Activated naive CD4-positive, alpha-beta T cell treated with anti-CD3 and anti-CD28 coated beads for 36 hours (primary cell): ENCODE measurements at places on chromosomes 4 and X. TPM values are rescaled to one million over a fixed set of nuclear protein-coding genes. Genes with fewer than 3 reads are reported as not detected.

- no peak overlapping the region for H3K27ac ChIP-seq
- no peak overlapping the region for H3K4me3 ChIP-seq
- H3K36me3 ChIP-seq = no peaks in the 10 kb centered on the region
Measured at GRCh38 chrX:116009346-116009745, 161.2 kb upstream of the AGTR2 start.

- no peaks in the 10 kb centered on the region for H3K4me1 ChIP-seq
- no peak overlapping the region for H3K4me3 ChIP-seq
Measured at GRCh38 chr4:181760560-181760959, 482.6 kb upstream of the TENM3 start.

Gene FAM9B
- total RNA-seq = not detected

- H3K4me1 ChIP-seq = peaks cover 3% of the 10 kb centered on the region
- H3K4me3 ChIP-seq = no peak overlapping the region
- peaks cover 8% of the 10 kb centered on the region for H3K36me3 ChIP-seq
- no peak for DNase-seq
- H3K27me3 ChIP-seq = no peaks in the 10 kb centered on the region
Measured at GRCh38 chr4:40099010-40099409, 42.4 kb downstream of the N4BP2 start.

Gene RRH
- total RNA-seq = not detected

Gene NHSL2
- 0.10 TPM for total RNA-seq

Gene NLGN3
- total RNA-seq = 0.60 TPM

DNA sequence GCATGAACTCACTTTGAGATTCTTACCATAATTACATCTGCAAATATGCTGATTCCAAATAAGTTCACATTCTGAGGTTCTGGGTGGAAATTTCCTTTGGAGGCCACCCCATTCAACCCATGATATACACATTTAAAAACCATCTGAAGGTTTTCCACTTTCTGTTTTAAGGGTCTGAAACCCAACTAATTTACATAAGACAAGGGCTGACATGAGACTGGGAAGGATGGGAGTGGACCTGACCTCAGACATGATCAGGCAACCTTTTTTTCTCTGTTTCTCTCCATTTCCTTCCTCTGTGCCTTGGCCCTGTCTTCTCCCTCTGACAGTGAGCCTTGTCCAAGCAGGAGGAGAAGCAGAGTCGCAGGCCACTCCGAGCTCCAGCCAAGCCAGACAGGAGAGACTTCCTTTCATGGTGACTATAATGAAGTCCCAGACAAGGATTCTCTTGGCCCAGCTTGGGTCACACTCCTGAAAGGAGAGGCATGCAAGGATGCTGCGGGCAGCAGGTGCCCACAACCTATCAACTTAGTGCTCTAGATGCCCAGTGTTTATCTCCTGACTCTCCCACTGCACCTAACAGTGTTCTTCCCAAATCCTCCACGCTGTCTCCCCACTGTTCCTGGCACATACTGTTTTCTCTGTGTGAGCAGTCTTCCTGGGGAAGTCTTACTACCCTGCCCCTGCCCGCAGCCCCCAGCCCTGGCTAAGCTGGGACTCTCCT lies 39.9 kb downstream of the MSX1 start:
- no peak overlapping the region for H3K27ac ChIP-seq
- peaks cover 18% of the 10 kb centered on the region for H3K27me3 ChIP-seq
- DNase-seq = no peak
- H3K4me3 ChIP-seq = no peak overlapping the region
- no peaks in the 10 kb centered on the region for H3K36me3 ChIP-seq

GRCh38 chrX:154991039-154991438 lies 31.5 kb downstream of the F8 start:
- H3K27me3 ChIP-seq = no peaks in the 10 kb centered on the region
- peaks cover 20% of the 10 kb centered on the region for H3K4me1 ChIP-seq
- no peak overlapping the region for H3K4me3 ChIP-seq

DNA sequence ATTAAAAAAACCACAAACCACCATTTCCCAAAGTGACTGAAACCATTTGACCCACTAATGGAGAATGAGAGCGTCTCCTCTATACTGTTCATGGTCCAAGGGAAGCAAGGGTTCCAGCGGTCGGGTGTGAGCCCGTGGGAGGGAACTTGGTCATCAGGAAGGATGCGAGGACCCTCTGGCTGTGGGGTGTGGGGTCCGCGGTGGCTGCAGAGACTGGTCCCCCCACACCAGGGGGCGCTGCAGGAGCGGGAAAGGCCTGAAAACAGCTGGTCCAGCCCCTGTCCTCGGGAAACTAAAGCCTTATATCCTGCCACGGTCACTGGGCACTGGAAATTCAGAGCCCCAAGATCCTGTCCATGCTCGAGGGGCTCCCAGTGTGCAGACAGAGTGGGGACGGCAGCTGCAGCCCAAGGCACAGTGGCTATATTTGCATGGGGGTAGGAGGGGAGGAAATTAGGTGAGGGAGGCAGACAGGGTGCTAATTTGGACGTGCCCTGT lies 4.3 kb downstream of the BLOC1S4 start:
- H3K36me3 ChIP-seq = peaks cover 2% of the 10 kb centered on the region
- no peak overlapping the region for H3K4me3 ChIP-seq
- H3K4me1 ChIP-seq = peaks cover 20% of the 10 kb centered on the region

Gene CACNA1F
- 0.62 TPM for total RNA-seq

Gene IL21
- 53.1 TPM for total RNA-seq

DNA sequence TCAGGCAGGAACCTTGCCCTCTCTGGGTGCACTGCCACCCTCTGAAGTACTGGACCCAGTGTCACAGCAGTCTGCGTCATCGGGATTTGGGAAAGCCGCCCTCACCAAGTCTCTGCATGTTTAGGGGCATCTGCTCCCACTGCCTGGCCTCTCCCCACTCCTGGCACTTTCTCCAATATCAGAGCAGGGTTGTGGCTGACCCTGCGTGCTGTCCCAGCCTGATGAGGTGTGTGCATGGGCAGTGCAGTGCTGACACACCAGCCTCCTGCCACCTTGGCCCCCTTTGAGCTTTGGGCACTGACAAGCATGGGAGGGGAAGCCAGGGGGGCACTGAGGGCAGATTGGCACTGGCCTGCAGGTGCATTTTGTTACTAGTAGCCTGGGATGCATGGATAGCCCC lies 652.5 kb downstream of the GABRG1 start:
- DNase-seq = no peak
- no peaks in the 10 kb centered on the region for H3K27me3 ChIP-seq
- no peaks in the 10 kb centered on the region for H3K36me3 ChIP-seq
- no peak overlapping the region for H3K27ac ChIP-seq

DNA sequence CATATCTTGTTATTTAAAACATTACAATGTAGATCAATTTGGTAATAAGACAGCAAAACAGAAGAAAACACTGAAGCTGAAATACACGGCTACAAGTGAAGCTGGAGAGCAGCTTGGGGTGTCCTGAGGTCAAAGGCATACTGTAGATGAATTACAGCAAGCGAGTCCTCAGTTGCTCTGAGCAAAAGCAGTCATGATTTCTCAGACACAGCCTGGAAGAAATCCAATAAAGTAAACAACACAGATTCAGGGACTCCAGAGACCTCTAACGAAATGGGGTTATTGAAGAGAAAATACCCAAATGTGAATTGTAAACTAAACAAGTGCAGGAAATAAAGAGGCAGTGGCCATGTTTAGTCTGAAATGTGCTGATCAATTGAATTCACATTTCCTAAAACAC lies 324.4 kb downstream of the CAMK2D start:
- H3K36me3 ChIP-seq = no peaks in the 10 kb centered on the region
- H3K27ac ChIP-seq = no peak overlapping the region
- H3K27me3 ChIP-seq = no peaks in the 10 kb centered on the region
- no peak for DNase-seq

- no peak overlapping the region for H3K4me3 ChIP-seq
- H3K27ac ChIP-seq = no peak overlapping the region
- H3K4me1 ChIP-seq = no peaks in the 10 kb centered on the region
- no peak for DNase-seq
- peaks cover 7% of the 10 kb centered on the region for H3K27me3 ChIP-seq
Measured at GRCh38 chr4:142961866-142962265, 115.8 kb upstream of the INPP4B start.

GRCh38 chr4:6781561-6781960 lies 966 bp upstream of the KIAA0232 start:
- peak overlapping the region; percentile 63 for H3K4me3 ChIP-seq
- peaks cover 56% of the 10 kb centered on the region for H3K4me1 ChIP-seq

DNA sequence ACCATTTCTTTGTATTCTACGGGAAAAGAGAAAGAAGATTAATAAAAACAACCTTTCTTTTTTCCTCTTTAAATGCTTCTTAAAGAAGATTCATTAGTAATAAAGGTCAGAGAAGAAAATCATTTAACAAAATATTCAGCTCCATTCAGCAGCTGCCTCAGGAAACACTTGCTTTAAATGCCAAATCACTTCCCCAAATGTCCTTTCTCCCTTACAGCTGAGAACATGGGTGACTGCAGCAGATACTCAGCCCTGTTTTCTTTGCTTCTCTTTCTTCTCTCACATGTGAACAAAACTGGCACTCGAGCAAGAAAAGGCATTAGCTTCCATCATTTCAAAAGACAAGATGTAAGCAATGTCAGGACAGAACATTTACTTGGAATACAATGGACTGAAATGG lies 120.2 kb downstream of the INPP4B start:
- no peak overlapping the region for H3K4me3 ChIP-seq
- peaks cover 7% of the 10 kb centered on the region for H3K4me1 ChIP-seq
- no peak for DNase-seq

DNA sequence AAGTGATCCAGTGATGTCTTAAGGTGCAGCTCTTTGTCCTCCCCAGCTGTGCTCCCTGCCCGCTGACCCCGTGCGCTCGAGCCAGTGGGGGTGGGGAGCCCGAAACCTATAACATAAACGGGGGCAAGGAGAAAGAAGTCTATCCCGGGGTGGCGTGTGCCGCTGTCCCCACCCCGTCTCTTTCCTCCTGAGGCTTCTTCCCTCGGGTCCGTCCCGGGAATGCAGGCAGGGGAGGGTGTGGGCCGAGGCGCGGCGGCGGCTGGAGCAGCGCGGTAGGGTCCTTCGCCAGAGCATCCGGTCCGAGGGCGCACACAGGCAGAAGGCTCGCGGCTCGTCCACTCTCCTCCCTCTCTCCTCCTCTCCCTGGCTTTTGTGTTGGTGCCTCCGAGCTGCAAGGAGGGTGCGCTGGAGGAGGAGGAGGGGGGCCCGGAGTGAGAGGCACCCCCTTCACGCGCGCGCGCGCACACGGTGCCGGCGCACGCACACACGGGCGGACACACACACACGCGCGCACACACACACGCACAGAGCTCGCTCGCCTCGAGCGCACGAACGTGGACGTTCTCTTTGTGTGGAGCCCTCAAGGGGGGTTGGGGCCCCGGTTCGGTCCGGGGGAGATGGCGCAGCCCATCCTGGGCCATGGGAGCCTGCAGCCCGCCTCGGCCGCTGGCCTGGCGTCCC lies at the start of gene RAB33A:
Gene RAB33A (plus strand): TSS at position 517 of the 681 bp plus-strand sequence. CDS start 101 bp downstream, at position 618.
- no peaks in the 10 kb centered on the region for H3K27me3 ChIP-seq
- H3K27ac ChIP-seq = peak within 1 kb of the TSS; percentile 94
- peak within 1 kb of the TSS; percentile 87 for H3K4me3 ChIP-seq
- H3K4me1 ChIP-seq = peaks cover 37% of the 10 kb centered on the region

DNA sequence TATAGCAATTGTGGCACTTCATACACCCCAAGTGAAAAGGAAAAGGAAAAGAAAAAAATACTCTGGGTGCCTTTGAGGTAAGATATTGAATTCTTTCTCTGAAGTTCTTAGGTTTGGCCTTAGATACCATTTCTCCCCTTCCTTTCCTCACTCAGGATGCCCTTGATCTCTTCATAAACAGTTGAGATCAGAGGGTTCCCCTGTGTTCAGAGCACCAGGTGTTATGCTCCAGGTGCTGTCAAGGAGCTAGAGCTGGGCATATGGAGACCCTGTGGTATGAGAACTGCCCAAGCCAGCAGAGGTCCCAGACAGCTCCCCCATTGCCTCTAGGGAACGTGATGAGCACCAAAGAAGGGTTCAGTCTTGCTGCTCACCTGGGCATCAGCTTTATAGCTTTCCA lies 17.1 kb upstream of the CD40LG start:
- H3K36me3 ChIP-seq = no peaks in the 10 kb centered on the region
- peaks cover 87% of the 10 kb centered on the region for H3K4me1 ChIP-seq
- peak overlapping the region; percentile 94 for H3K27ac ChIP-seq
- no peaks in the 10 kb centered on the region for H3K27me3 ChIP-seq
- H3K4me3 ChIP-seq = no peak overlapping the region
- DNase-seq = no peak

GRCh38 chr4:6206771-6207290 lies 6.5 kb upstream of the JAKMIP1 start:
- no peak overlapping the region for H3K4me3 ChIP-seq
- no peaks in the 10 kb centered on the region for H3K36me3 ChIP-seq
- H3K4me1 ChIP-seq = no peaks in the 10 kb centered on the region
- DNase-seq = no peak
- H3K27me3 ChIP-seq = peaks cover 14% of the 10 kb centered on the region

Gene UGT2B10
- not detected for total RNA-seq

DNA sequence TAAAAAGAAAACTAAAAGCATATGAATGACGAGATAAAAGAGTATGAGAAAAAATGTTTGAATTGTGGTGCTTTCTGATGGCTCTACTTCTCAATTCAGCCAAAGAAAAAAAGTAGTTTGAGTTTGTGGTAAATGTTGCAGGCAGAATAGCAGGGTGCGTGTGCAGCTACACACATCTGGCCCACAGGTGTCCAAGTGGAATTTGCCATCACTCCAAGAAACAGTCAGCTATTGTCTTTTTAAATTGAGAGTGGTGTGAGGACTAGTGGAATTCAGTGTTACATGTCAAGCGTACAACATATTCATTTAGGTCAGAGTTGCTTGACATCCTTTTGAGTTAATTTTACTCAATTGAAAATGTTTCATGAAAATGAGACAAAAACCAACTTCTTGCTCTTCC lies 424.8 kb upstream of the MAD2L1 start:
- H3K4me3 ChIP-seq = no peak overlapping the region
- H3K4me1 ChIP-seq = no peaks in the 10 kb centered on the region
- no peak overlapping the region for H3K27ac ChIP-seq
- DNase-seq = no peak
- H3K36me3 ChIP-seq = no peaks in the 10 kb centered on the region

Gene SLC4A4
- total RNA-seq = not detected

GRCh38 chr4:154591890-154592289 lies 1.3 kb upstream of the FGA start:
- H3K27me3 ChIP-seq = peaks cover 9% of the 10 kb centered on the region
- no peak for DNase-seq
- H3K27ac ChIP-seq = no peak overlapping the region
- H3K36me3 ChIP-seq = no peaks in the 10 kb centered on the region
- no peak overlapping the region for H3K4me3 ChIP-seq

DNA sequence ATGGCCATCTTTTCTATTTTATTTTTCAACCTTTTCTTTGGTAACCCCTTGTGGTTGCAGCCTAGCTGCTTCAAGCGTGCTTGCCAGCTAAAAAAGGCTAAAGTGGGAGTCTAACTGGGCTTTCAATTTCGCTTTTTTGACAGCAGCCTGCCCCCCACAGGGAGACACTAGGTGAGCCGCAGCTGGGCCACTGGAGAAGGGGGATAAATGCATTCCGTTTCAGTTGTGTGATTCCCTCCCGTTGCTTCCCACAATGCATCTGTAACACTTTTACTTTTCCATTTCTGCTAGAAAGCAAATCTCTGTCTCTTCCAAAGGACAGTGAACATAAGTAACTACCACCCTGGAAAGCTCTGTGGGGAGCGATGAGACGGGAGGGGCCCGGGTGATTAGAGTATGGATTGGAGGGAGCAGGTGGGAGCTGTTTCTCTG lies 86.3 kb upstream of the RAPGEF2 start:
- no peaks in the 10 kb centered on the region for H3K4me1 ChIP-seq
- peaks cover 6% of the 10 kb centered on the region for H3K27me3 ChIP-seq

Gene NAP1L2
- total RNA-seq = 2.5 TPM

Gene LRAT
- total RNA-seq = not detected

Gene LDB2
- total RNA-seq = not detected

GRCh38 chr4:56733352-56733751 lies 52.3 kb upstream of the HOPX start:
- no peaks in the 10 kb centered on the region for H3K36me3 ChIP-seq
- no peaks in the 10 kb centered on the region for H3K27me3 ChIP-seq
- H3K4me3 ChIP-seq = no peak overlapping the region
- no peak overlapping the region for H3K27ac ChIP-seq
- DNase-seq = no peak
- H3K4me1 ChIP-seq = no peaks in the 10 kb centered on the region

Gene DCAF4L1
- total RNA-seq = 0.12 TPM
